CD4-positive, alpha-beta T cell (primary cell): ENCODE measurements at places on chromosomes 7 and 10. TPM values are rescaled to one million over a fixed set of nuclear protein-coding genes. Genes with fewer than 3 reads are reported as not detected.

ITPRID1 gene
- total RNA-seq: not detected

UPK3BL2 gene
- 115 TPM for total RNA-seq

GPR26 gene
- not detected for total RNA-seq

TFR2 gene
- 1.7 TPM for total RNA-seq

CDK6 gene
- total RNA-seq: 13.0 TPM

AKR1C3 gene
- 2.0 TPM for total RNA-seq

TFPI2 gene
- not detected for total RNA-seq

ARHGEF35 gene
- 3.2 TPM for total RNA-seq

HGF gene
- not detected for total RNA-seq

TRIL gene
- not detected for total RNA-seq
